ENCODE measurements at places on chromosomes 4 and X.

- no peak for DNase-seq
Measured at GRCh38 chr4:95426455-95426854, 122.3 kb downstream of the UNC5C start.

GRCh38 chrX:29580560-29580959 lies 634.8 kb upstream of the MAGEB2 start:
- no peak for DNase-seq

- no peak for DNase-seq
Measured at GRCh38 chr4:69849297-69849696, 10.6 kb downstream of the SULT1E1 start.

GRCh38 chr4:147942729-147943128 lies 210.8 kb downstream of the ARHGAP10 start:
- no peak for DNase-seq

Data from activated CD4-positive, alpha-beta T cell treated with anti-CD3 and anti-CD28 coated beads, Interleukin-2, amount 50 U/mL, for 48 hours (primary cell).